ENCODE measurements at places on chromosomes 13 and 19.

DNA sequence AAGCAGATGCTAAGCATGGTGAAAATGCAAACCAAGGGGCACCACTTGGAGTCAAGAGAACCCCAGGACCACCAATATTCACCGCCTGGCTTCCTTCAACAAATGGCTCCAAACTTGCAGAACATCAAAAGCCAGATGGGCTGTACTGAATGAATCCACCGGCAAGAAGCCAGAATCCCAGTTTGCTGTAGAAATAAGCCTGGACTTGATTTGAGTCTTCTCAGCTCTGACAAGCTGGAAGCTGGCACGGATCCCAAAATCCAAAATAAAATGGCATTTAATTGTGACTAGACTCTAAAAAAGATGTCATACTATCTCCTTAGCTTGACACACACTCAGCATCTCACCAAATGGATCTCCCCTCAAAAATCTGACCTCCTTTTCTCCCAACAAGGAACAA is 11.9 kb downstream of the EFNB2 start:
- DNase-seq, result no peak

DNA sequence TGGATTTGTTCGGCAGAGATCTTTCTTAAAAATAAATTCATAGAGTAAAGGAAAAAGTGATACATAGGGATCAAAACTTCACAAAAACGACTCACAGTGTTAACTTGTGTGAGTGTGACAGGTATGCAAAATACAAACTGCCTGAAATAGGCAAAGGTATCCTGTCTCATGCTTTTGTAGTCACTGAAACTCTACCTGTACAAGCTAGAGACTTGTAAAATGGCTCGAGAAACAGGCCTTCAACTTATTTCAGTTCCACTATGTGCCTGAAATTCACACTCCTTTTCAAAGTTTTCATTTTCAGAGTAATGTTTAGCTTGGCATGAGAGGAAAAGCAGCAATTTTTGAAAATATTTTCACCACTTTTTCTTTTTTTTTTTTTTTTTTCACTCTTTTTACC is 290.4 kb downstream of the DIAPH3 start:
- no peak for DNase-seq

- no peak for DNase-seq
Measured at GRCh38 chr19:47623151-47623920, 14.4 kb downstream of the BICRA start.

DNA sequence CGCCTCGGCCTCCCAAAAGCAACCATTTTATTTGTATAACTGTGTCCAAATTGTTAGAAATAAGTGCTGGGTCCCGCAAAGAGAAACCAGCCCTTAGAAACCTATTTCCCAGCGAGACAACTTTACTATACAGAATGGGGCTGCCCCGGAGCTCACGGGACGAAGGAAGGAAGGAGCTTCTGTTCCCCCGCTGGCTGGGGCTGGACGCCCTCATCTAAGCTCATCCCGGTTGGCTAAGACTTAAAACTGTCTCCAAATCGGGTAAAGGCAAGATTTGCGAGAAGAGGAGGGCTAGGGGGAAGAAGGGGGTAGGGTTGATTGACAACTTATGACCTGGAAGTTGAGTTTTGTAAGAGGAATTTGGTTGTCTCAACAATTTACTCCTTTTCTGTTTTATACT is 12.3 kb upstream of the BSG start:
- DNase-seq, result no peak

DNA sequence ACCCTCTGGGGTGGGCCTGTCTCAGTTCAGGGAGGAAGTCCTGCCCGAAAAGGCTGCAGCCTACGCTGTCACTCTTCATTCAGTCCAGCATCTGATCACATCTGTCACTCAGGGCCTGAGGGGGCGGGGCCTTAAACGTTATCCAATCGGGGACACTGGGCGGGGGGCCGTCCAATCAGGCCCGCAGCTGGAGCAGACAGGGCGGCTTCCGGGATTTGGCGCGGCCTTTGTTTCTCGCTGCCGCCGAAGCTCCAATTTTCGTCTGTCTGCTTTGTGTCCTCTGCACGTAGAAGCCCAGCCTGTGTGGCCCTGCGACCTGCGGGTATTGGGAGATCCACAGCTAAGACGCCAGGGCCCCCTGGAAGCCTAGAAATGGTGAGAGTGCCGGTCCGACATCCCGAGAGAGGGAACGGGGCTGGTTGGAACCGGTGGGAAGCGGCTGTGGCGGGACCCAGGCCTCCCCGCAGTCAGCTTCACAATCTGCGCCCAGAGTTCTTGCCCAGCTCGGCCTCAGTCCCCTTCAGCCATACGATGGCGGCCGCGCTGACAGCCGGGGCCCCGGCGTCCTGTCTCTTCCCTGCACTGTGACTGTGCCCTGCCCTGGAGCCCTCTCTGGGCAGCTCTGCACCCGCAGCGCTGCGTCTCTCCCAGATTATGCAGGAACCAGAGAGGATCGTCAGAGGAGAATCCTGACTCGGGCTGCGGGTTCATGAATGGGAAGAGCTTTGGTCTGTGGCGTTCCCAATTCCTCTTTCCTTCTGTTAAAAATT is at the start of gene ZNF730:
ZNF730 (plus strand) TSS at position 224 of the 770 bp plus-strand sequence; CDS start at position 373, 149 bp downstream.
- peak; percentile 36 for DNase-seq
